ENCODE measurements at places on chromosomes 1 and 21.

DNA sequence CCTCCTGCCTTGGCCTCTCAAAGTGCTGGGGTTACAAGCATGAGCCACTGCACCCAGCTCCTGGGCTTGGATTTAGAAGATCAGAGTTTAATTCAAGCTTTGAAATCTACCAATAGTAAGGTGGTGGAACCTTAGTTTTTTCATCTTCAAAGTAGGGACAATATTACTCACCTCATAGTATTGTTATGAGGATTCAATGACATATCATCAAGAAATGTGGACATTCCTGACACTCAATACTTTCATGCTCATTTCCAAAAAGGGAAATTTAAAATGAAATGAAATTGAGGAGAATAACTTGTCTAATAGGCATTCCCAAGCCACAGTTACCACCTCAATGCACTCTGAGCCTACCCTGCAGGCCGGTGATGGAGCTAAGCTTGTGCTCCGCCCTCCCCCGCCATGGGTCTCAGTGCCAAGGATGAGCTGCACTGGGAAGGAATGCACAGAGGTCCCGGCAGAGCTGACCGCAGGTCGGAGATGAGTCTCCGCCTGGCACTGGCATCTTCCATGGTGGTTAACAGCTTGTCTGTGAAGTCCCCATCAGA is 56.5 kb upstream of the BCAR3 start:
- no peak for DNase-seq

- DNase-seq = no peak
Measured at GRCh38 chr1:41623736-41624135, 139.3 kb upstream of the EDN2 start.

GRCh38 chr21:36846631-36847030 is 119.8 kb downstream of the HLCS start:
- no peak for DNase-seq

GRCh38 chr1:25911162-25911561 is 4.9 kb upstream of the STMN1 start:
- no peak for DNase-seq

- no peak for DNase-seq
Measured at GRCh38 chr1:208335371-208336136, 91.4 kb upstream of the PLXNA2 start.

DNA sequence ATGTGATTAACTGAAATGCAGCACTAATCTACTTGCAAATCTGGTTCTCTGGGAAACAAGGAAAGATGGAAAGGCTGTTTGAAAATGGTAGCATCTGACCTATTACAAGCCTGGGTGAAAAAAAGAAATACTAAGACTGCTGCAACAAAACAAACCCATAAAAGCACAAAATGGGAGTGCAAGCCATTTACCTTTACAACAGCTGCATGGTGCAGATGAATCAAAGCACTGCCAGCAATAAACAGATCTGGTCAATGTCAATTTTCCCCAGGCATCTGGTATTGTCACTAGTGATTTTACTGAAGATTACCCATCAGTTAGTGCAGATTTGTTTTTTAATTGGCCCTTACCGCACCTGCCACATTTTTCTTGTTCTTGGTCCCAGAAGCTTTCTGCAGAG is 1341.7 kb downstream of the PLA2G4A start:
- DNase-seq = no peak
